Aorta (tissue), 5 donors: ENCODE measurements at places on chromosomes 3 and 15.

- no peak for DNase-seq
Observed at GRCh38 chr3:137083332-137083731, 125.5 kb downstream of the IL20RB start.

- no peak for DNase-seq
Observed at GRCh38 chr3:62554264-62554799, 181.0 kb upstream of the FEZF2 start.

DNA sequence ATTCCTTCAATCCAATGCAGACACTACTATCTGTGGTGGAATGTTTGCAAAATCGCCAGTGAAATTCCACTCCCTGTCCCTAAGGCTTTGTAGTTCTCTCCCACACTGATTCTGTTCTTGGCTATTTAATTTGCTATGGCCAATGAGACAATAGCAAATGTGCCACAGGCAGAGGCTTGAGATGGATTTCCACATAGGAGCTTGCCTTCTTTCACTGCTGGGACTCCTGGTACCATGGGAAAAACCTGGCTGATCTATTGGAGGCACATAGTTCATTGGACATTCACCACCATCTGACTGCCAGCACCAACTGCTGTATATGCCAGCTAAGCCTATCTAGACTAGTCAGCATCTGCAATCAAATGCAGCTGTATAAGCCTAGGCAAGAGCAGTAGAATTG, 103.8 kb downstream of the NR1D2 start:
- DNase-seq, result no peak

GRCh38 chr15:78000091-78000926, 77.2 kb downstream of the TBC1D2B start:
- DNase-seq, result no peak

DNA sequence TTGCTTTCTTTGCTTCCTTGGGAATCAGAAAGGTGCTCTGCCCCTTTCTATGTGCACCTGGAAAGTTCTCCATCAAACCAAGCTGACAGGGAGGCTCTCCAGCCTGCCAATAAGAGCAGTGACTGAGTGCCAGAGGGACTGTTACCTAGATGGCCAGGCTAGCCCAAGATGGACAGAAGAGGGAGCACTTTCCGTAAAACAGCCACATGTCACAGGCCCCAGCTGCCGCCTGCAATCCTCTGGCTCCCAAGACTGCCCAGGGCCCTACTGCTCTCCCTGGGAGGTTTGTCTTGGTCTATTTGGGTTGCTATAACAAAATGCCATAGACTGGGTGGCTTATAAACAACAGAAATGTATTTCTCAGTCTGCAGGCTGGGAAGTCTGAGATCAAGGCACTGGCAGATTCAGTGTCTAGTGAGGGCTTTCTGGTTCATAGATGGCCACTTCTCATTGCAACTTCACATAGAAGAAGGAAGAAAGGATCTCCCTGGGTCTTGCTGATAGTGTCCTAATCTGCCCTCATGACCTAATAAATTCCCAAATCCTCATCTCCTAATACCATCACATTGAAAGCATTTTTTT, 72.3 kb downstream of the TAMM41 start:
- DNase-seq, result no peak

DNA sequence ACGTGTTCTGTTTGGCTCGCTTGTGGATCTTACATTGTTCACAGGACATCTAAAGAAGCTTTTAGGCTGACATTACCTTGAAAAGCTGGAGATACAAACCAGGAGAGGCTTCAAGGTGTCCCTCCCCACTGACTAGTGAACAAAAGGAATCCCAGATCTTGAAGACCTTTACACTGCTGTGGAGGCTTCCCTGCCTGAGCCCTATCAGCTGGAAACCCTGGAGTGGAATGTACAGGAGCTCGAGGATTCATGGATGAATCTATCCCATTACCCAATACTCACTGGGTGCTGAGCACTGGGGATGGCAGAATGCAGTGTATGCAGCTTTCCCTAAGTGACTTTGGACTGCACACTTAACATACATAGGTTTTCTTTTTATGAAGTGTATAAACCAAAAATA, 82.3 kb upstream of the MFGE8 start:
- DNase-seq, result no peak

DNA sequence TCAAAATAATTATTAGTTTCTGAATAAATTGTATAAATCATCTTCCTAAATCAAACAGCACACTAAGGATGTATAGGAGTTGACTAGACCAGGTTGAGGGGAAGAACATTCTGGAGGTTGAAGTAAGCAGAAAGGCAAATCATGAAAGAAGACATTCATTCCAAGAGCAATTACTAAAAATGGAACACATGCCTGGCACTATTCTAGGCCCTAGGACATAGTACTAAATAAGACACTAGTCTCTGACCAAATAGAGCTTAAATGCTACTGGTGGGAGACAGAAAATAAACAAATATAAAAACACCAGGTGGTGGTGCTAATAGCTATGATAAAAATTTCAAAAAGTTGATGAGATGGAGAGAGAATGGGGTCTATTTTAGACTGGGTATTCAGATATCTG, 190.1 kb downstream of the TBC1D5 start:
- DNase-seq, result no peak
